ENCODE measurements at places on chromosomes 2 and 18.
A peak's percentile ranks its signal among the peaks of the same experiment; 100 is the strongest.

DNA sequence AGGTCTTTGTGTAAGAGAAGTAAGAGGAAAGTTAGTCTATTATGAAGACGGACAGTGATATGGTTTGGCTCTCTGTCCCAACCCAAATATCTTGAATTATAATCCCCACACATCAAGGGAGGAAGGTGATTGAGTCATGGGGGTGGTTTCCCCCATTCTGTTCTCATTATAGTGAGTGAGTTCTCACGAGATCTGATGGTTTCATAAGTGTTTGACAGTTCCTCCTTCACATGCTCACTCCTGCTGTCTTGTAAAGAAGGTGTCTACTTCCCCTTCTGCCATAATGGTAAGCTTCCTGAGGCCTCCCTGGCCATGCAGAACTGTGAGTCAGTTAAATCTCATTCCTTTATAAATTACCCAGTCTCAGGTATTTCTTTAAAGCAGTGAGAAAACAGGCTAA lies 67.6 kb downstream of the NEURL3 start:
- no peak for DNase-seq

- peak; percentile 68 for DNase-seq
Observed at GRCh38 chr2:222878877-222879603, 18.2 kb downstream of the ACSL3 start.

GRCh38 chr2:196205011-196205766 lies 33.8 kb upstream of the STK17B start:
- DNase-seq = no peak

DNA sequence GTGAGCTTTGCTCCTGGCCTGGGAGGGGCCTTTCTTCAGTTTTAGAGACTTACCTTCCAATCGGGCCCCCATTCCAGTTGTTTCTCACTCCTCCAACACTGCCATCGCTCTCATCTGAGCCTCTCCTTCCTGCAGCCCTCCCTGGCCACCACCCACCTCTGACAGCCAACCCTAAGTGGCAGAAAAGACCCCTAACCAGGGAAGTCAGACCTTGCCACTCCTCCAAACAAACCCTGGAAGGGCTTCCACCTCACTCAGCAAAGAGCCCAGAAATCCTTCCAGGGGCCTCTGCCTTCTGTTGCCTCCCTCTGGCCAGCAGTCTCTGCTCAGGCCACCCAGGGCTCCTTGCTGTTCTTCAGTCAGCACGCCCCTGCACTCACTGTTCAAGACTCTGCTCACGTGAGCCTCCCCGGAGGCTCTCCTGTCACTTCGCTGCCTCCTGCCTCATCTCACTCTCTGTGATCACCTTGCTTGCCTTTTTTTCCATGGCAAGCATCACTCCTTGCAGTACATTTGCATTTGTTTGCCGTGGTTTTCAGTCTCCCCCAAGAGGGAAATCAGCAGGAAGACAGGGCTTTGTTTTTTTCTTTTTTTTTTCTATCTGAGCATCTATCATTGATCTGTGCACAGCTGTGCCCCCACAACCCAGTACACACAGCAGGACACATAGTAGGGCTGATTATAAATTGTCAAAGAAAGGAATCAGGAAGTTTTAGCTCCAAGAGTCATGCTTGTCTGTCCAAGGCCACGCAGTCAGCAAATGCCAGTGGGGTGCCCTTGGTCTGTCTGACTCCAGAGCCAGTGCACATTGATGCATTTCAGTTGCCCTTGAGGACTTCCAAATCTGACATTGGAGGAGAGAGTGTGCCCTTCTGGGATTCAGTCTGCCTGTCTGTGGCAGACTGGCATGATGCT lies 83.9 kb downstream of the INHBB start:
- no peak for DNase-seq

- no peak for DNase-seq
Observed at GRCh38 chr2:44975571-44976450, 33.4 kb downstream of the SIX2 start.

DNA sequence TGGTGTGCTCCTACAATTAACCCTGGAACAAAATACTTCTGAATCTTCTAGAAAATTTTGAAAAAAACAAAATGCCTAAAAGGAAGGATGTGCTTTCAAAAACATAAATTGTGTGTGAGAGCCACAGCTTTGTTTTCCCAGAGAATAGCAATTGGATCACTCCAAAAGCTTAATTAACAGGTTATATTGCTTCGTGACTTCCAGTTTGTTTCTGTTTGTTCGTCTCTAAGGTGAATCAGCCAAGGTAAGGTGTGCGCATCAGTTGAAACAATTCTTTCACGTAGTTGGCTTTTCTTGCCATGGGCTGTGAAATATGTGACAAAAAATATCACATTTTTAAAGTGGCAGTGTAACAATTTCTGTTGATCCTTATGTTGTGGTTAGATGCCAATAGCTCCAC lies 90.3 kb upstream of the BARD1 start:
- peak; percentile 16 for DNase-seq

DNA sequence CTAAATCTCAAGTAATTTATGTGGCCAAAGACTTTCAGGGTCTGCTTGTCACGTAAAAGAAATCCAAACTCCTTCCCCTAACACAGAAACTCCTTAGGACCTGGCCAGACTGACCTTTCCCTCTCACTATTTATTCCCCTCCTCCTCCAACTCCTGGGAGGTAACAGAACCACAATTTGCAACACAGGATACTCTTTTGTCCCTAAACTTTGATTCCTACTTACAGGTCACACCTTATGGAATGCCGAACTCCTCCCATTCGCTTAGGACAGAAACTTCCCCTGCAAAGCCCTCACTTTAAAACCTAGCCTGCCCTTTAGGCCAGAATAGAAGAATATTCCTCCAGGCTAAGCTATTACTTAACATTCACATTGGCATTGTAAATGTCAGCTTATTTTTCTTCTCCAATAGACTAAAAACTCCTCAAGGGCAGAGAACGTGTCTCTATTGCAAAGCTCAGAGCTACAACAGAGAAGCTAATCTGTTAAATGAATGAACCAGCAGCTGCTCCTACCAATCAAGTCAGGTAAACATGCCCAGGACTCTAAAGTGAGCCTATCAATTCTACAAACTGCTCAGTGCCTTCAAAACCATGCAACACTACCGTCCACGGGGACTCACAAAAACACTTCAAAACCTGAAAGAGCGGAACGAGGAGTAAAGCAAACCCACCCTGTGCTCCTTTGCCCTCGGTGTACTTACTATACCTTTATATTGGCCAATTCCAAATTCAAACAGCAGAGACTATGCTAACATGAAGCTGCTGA lies 6.1 kb downstream of the INO80D start:
- no peak for DNase-seq

- DNase-seq = no peak
Observed at GRCh38 chr2:188117706-188118105, 174.0 kb upstream of the GULP1 start.

DNA sequence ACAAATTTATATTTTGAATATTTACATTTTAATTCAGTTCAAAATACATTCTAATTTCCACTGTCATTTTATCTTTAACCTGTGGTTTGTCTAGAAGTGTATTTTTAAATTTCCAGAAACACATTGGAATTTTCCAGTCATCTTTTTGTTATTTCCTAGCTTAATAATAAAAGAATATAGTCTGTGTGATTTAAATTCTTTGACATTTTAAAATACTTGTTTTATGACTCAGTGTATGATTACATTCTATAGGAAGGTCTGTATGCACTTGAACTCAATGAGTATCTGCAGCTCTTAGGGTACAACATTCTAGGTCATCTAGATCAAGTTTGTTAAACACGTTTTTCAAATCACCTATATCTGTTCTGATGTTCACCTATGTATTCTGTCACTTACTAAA lies 88.3 kb upstream of the MBOAT2 start:
- no peak for DNase-seq

DNA sequence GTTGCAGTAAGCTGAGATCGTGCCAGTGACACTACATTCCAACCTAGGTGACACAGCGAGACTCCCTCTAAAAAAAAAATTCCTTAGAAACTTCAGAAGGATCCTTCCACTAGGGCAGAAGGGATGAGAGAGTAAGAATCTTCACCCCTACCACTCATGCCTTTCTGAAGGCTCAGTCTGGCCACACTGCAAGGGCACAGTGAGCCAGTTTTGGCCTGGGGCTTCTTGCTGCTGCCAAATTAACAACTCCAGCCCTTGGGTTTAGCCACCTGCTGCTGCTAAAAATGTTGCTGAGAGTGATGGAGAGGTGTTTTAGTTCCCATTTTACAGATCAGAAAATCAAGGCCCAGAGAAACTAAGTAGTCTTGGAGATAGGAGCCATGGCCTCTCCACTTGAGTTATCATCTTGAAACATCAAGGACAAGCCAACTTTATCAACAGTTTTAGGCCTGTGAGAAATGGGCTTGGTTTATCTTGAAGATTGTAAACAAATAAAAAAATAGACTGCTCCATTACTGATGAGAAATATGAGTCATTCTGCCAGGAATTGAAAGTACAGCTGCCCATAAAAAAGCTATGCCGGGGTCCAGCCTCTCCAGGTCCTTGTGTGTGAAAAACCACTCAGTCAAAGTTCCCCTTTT lies 31.9 kb upstream of the CASP8 start:
- no peak for DNase-seq

GRCh38 chr2:217703102-217703501 lies 299.7 kb downstream of the TNS1 start:
- DNase-seq = no peak

GRCh38 chr2:85719609-85720240 lies 25.6 kb downstream of the GNLY start:
- DNase-seq = no peak

- DNase-seq = no peak
Observed at GRCh38 chr2:215847718-215848117, 165.6 kb downstream of the MREG start.

DNA sequence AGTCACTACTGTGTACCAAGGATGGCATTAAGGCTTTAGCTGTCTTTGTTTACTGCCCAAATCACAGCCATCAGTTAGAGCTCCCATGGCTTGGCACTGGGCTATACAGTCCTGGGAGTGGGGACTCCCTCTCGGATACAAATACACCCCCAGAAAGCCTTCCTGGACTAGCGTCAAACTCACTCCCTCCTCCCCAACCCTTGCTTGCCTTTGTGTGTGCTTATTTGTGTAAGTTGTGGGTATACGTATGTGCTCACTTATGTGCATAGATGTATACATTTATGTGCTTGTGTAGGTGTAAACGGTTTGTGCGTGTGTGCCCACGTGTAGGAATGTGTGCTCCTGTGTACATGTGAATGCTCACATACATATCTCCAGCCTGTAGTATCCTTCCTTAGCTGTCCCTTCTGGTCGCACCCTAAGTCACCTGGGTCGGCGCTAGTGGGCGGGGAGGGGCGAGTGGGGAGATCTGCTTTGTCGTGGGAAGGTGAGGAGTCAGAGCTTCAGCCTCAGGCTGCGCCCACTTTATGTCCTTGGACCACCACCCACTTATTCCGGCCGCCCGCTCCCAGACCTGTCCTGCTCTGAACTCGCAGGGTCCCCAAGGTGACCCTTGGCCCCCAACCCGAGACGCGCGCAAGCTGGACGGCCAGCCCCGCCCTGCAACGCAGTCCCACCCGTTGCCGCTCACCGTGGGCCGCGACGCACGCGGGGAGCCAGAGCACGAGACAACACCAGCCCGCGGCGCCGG lies 461 bp downstream of the PRADC1 start:
- no peak for DNase-seq

DNA sequence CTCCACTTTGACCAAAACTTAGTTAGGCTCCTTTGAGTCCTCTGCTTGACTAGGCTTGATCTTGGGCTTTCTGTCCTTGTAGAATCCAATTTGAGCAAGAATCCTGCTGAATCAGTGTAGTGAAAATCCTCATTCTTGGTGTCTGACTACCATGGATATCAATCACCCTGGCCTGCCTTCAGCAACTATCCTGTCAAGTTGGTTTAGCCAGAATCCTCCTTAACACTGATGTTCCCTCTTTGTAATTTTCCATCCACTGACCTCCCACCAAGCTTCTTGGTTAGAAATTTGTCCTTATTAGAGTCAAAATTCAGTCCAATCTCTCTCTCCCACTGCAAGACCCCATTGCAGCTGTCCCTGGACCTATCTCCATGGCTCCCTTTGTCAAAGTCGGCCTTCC lies 494 bp upstream of the RBM45 start:
- no peak for DNase-seq

- DNase-seq = no peak
Observed at GRCh38 chr18:25561918-25562317, 210.0 kb upstream of the ZNF521 start.

DNA sequence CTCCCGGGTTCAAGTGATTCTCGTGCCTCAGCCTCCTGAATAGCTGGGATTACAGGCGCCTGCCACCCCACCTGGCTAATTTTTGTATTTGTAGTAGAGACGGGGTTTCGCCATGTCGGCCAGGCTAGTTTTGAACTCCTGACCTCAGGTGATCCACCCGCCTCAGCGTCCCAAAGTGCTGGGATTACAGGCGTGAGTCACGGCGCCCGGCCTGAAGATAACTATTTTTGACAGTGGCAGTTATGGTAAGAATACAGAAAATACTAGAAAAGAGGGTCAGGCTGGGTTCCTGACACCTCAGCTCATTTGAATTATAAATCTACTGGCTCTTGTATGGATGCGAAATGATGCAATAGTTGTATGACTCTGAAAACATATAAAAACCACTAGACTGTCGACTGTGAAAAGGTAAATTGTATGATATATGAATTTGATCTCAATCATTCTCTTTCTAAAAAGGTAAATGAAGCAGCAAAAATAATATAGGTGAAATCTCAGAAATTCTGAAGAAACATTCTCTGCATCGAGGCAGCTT lies 11.1 kb upstream of the DGKD start:
- no peak for DNase-seq

DNA sequence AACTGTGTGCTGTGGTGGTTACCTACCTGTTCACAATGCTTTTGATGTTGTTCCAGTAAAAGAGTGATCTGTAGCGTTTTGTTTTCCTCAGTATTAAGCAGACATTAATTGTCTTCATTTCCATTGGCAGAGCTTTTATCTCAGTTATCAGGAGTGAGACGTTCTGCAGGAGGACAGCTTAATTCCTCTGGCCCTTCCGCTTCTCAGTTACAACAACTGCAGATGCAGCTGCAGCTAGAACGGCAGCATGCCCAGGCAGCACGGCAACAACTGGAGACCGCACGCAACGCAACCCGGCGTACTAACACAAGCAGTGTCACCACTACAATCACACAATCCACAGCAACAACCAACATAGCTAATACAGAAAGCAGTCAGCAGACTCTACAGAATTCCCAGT lies 78.3 kb downstream of the KCMF1 start:
- DNase-seq = no peak

GRCh38 chr2:216714376-216714775 lies 19.0 kb upstream of the IGFBP5 start:
- DNase-seq = no peak

GRCh38 chr2:28322051-28322450 lies 70.6 kb upstream of the FOSL2 start:
- DNase-seq = no peak

DNA sequence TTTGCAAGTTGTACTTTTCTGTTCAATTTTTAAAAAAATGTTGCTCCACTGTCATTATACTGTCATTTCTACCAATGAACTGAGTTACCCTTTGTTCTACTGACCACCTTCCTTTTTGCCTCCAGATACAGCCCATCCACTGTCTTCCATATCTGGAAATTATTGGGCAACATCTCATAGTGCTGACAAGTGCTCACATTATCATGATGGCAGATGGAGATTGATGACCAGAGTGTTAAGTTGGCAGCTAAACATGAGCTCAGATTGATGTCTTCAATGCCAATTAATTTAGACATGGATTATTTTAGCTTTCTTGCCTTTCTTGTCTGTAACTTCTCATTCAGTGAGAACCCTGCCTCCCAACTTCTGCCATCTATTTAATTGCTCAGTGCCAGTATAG lies 76.6 kb downstream of the KIAA1328 start:
- no peak for DNase-seq

Data from epithelial cell of prostate (primary cell).